ENCODE measurements at places on chromosomes 7 and 10.

DNA sequence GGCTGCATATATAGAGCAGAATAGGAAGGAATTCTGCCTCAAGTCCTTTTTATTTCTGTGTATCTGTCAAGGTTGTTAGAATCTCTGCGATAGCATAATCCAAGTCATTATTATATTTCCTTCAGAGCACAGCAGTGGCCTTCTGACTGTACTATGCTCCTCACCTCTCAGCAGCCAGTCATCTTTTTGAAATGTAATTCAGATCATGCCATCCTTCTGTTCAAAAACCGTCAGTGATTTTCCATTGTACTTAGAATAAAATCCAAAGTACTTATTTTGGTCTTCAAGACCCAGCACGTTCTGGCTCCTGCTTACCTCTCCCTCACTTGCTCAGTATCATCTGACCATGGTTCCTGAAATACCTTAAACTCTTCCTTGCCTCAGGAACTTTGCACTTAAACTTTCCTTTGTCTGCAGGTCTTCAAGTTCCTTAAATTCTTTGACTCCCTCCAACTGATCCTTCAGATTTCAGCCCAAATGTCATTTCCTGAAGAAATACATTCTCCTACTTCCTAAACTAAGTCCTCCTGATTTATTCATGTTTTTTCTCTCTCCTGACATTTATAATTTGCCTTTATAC, 112.4 kb downstream of the ST7 start:
- DNase-seq = no peak

DNA sequence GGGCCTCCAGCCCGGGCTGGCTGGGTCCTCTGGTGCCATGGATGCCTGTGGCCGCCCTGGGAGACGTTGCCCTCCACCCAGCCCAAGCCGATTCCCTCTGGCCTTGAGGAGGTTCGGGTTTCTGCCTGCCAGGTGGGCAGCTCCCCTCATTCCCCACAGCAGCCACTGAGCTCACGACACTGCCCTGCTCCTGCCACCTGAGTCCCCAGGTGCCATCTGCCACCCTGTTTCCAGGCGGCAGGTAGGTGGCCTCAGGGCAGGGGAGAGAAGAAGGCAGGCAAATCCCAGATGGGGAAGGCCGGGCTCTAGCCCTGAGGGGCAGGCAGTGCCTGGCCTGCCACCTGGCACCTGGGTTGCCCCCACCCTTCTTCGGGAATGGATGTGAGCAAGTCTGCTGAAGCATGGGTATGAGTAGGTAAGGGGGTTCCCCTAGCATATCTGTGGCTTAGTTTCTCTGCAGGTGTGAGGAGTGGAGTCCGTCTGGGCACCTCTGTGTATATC, 92.2 kb upstream of the PPIF start:
- no peak for DNase-seq

GRCh38 chr10:71645185-71645584, 74.4 kb downstream of the C10orf105 start:
- DNase-seq = no peak

DNA sequence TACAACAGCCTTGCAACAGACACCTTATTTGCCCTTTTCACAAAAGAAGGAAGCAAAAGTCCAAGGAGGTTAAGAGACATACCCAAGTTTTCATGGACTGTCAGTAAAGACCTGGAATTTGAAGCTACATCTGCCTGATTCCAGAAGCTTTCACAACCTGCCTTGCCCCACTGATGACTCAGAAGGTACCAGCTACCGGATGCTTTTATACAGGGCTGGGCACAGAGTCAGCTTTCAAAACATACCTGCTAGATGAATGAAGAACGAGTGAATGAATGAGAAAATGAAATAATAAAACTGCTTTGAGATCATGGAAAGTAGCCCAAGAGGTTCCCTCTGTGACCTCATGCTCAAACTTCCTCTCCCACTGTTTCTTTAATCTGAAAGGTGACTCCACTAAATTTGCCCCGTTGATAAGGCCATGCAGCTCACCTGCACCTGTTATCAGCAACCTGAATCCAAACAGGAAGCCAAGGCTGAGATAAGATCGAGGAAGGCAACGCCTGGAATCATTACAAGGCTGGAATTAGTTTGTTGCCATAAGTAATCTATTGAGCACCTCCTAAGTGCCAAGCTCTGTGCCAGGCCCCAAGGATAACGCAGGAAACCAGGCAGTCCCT, 151.5 kb downstream of the WDR11 start:
- no peak for DNase-seq

- DNase-seq = no peak
Measured at GRCh38 chr7:75813781-75814236, at the start of gene CCL24. CCL24 (minus strand) TSS chr7:75813806; CDS start chr7:75813715, 91 bp downstream.

- DNase-seq = no peak
Measured at GRCh38 chr7:107041097-107041496, 3.4 kb upstream of the PRKAR2B start.

- no peak for DNase-seq
Measured at GRCh38 chr7:144656965-144657517, 178.8 kb downstream of the TPK1 start.

DNA sequence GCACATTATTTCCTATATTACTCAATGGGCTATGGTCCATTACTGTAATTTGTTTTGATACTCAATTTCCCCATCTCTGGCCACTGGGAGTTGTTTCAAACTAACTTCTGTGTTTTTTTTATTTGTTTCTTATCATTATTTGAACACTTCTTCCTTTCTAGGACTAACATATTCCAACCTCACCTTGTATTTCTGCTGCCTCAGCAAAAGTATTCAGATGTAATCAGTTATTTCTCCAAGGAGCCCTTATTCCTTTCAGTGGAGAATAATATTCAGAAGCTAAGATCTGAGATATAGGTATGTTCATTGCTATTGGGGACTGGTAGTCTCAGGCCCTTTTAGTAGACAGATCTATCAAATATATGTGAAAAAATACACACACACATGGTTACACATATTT, 36.9 kb downstream of the TMEM168 start:
- DNase-seq = no peak

GRCh38 chr7:158267742-158268435, 319.7 kb downstream of the PTPRN2 start:
- no peak for DNase-seq

GRCh38 chr7:24328050-24328449, 44.1 kb downstream of the NPY start:
- DNase-seq = no peak

DNA sequence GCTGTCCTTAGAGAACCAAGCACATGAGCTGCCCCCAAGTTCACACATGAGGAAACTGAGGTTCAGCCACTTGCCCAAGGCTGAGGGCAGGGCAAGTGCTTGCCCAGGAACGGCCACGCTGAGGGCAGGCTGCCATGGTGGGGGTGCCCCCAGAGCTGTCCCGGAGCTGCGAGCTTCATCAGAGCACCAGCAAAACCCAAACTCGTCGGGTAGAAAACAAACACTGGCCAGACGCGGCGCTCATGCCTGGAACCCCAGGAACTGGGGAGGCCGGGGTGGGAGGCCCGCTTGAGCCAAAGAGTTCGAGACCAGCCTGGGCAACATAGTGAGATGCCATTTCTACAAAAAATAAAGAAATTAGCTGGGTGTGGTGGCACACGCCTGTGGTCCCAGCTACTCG, 38.4 kb downstream of the UNCX start:
- no peak for DNase-seq

DNA sequence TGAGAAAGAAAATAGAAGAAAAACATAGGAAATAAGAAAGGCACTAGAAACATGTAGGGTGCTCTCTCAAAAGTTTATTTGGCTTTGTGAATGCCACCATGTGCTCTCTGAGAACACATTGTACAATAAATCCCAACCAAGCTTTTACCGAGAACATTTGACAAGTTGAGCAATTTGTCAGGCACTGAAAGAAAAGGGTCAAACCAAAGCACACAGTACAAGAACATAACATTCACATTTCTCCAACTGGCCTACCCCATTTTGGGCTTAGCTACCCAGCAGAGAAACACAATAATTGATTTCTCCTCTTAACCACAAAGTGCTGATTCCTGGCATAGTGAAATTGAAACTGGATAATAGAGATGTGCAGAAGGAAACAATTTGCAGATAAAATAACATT, 69.2 kb upstream of the SLC39A12 start:
- no peak for DNase-seq

- DNase-seq = no peak
Measured at GRCh38 chr7:26105236-26105635, 46.8 kb upstream of the NFE2L3 start.

DNA sequence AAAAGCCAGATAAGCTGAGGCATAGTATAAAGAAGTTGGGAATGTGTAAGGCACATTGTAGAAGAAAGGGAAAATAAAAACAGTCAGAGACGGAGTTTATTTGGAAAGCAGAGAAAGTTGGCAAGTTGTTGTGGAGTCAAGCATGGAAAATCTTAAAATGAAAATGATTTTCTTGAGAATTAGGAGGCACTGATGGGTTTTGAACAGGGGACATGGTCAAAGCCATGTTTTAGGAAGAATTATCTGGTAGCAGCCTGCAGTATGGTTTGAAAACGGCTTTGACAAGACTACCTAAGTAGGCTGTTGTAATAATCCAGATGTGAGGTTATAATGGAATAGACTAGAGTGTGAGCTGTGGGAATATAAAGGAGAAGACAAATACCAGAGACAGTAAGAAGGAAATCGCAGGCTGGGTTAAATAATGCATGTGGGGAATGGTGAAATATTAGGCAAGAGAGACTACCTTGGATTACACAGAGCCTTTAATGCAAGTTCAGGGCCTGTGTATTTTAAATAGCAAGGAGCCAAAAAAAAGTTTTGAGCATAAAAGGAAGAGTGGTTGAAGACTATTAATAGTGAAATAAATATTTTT, 130.4 kb upstream of the MEOX2 start:
- DNase-seq = no peak

DNA sequence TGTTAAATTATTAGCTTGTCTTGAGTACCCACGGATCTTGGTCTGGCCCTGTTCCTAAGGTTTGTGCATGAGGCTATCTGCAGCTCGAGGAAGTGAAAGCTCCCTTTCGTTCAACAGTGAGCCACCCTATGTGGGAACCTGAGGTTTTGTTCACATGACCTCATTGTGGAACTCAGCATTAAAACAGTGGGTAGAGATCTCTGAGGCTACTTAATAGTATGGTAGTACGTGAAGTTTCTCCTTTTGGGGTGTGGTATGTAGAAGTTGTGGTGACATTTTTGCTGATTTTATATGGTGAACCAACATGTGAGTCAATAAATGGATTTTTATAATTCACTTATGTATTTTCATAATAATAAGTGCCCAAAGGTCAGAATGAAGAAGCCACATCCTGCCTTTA, 252.7 kb upstream of the FERD3L start:
- no peak for DNase-seq

DNA sequence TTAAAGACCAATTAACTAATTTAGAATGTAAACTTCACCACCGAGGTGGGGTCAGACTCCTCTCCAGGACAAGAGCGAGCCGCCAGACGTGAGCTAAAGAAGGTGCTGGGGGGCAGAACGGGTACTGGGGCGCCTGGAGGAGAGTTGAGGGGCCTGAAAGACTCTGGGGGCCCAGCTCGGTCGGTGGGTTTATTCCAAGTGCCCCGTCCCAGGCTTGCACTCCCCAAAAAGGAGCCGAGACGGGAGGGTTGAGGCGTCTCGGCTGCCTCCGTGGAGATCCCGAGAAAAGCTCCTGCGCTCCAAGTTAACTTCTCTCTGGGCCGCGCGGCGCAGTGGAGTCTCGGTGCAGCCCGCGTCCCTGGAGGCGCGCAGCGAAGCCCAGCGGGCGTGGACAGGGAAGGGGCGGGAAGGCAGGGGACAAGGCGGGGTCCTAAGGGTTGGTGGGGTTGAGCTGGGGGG, 553.3 kb downstream of the TFEC start:
- DNase-seq = peak; percentile 30

DNA sequence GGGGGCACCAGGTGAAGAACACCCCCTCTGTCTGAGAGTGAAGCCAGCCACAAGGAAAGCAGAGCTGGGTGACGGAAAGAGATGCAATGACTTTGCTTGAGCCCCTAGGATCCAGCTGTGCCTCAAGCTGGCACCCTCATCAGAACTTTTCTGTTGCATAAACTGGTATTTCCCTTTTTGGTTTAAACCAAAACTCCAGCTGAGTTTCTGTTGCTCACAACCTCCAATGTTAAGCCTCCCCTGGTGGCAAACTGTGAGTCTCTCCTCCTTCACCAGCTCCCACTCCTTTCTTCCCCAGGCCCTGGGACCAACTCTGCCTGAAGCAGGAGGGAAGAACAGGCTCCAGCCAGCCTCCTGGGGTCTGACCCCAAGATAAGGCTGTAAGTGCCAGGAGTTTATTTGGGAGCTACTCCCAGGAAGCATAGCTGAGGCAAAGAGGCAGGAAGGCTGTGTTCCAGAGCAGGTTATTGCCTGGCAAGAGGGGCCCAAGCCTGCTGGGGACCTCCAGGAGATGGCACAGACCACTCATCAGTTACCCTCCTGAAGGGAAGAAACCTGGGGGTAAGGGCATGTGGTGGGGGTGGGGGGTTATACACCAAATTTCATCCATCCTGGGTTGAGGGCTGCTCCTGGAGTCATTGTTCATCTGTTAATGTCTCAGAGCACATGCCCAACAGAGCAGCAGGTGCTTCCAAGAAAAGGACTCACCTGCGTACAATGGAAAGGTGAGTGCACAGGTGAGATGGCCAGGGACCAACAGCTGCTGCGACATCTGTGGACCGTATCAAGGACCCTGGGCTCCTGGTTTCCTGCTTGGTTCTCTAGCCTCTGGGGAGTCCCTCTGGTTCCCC, 73.3 kb upstream of the NANOS1 start:
- no peak for DNase-seq

DNA sequence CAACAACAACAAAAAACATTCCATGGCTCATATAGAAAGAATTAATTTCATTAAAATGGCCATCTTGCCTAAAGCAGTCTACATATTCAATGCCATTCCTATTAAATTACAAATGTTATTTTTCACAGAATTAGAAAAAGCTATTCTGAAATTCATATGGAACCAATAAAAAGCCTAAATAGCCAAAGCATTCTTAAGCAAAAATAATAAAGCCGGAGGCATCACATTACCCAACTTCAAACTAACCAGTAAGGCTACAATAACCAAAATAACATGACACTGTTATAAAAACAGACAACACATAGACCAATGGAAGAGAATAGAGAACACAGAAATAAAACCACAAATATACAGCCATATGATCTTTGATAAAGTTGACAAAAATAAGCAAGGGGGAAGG, 330.4 kb downstream of the KIF20B start:
- no peak for DNase-seq

DNA sequence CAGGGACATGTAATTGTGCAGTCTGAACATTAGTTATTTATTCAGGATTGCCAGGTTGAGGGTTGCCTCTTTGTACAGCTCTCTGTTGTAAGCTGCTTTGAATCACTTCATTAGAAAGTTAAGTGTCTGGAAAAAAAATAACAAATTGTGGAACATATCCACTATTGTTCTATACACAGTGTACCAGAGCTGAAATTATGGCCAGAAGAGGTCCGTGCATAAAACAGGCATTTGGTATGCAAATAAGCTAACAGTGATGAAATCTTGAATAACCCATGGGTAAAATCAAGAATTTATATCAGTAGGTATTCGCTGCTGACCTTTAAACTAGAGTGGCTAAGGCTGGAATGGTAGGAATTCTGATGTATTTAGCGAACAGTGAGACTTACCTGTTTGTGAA, 152.1 kb downstream of the LHFPL3 start:
- no peak for DNase-seq

- peak; percentile 15 for DNase-seq
Measured at GRCh38 chr10:71078454-71079145, 133.8 kb upstream of the UNC5B start.

- no peak for DNase-seq
Measured at GRCh38 chr7:113404245-113404644, 285.9 kb upstream of the SMIM30 start.
